NK-92 treated with Interleukin-12 subunit alpha and Interleukin-12 subunit beta, amount 100 ng/mL, for 24 hours (cell line): ENCODE measurements at places on chromosomes 12 and 14.

DNA sequence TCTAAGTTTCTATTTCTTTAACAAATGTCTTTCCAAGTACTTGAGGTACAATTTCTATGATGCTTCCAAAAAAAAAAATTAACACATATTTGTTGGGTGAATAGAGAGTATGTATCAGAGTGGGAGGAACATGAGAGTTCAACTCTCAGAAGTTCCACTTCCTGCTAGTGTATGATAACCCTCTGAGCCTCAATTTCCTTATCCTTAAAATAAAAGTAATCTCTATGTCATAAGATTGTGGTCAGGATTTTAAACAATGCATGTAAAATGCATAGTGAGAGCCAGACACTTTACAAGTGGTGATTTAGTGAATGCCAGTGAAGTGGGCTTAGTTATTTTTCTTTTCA, 270.3 kb upstream of the AMIGO2 start:
- DNase-seq, result no peak

GRCh38 chr14:37591311-37591940, 3.6 kb downstream of the FOXA1 start:
- DNase-seq, result no peak

DNA sequence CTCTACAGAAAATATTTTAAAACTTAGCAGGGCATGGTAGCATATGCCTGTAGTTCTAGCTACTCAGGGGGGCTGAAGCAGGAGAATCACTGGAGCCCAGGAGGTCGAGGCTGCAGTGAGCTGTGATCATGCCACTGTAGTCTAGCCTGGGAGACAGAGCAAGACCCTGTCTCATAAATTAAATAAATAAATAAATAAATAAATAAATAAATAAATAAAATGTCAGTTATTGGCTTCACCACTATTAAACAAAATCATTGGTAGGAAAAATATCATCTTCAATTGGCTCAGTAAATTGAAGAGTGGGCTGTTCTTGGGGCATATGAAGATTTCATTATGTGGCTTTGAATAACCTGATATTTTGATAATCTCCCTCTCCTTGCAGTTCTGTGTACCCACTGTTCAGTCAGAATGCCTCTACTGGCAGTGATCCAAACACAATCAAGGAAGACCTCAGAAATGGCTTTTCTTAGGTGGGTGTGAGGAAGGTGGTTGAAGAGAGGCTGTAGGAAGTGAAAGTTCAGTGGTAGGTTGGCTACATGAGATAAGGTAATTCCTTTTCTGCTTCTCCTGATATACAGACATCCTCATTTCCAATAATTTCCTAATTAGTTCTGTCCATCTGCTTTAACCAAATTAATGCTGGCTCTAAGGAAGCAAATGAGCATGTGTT, 175.8 kb downstream of the MSRB3 start:
- no peak for DNase-seq

DNA sequence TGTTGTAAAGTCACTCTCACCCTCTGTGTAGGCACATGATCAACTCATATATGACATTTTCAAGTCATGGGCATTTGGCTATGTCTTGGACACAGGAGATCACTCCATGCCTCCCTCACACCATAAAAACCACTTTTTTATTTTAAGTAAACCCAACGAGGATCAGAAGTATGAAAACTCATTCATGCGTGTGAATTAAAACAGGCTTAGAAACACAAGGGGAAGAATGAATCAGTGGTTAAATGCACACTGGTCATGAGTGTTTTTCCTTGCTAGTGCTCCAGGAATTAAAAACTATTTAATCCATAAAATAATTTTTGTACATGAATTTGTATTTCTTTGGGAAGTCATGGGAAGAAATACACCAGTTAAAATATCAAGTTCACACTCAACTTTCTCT, 198.4 kb downstream of the GALC start:
- DNase-seq, result no peak

DNA sequence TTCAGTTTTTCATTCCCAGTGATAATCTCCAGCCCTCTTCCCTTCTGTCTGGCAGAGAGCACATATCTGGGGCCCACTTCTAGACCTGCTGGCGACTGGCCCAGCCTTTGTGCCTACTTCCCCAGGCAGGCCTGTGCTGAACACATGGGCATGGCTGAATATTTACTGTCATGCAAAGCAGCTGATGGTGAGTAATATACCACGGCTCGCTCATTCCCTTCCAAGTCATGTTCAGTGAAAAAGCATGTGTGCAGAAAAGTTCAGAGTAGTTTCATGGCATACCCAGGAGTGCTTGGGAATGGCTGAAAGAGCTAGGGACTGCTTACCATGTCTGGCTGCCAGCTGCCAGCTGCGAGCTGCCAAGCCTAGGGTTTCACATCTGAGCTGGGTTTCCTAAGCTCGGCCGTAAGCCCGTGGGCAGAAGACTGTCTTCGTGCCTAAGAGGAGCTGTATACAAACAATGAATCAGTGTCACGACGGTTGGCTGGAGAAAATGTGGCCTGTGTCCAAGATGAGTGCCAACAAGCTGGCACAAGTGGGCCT, 179.9 kb upstream of the PELI2 start:
- no peak for DNase-seq

DNA sequence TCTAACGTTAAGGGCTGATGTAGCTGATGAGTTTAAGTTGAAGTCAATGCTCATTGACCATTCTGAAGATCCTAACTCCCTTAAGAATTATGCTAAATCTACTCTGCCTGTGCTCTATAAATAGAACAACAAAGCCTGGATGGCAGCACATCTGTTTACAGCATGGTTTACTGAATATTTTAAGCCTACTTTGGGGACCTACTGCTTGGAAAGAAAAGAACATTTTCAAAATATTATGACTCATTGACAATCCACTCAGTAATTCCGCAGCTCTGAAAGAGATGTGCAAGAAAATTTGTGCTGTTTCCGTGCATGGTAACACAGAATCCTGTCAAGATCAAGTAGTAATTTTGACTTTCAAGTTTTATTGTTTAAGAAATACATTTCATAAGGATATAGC, 35.0 kb upstream of the NAV3 start:
- DNase-seq, result no peak

- DNase-seq, result no peak
Measured at GRCh38 chr12:57983858-57984505, 42.6 kb downstream of the ATP23 start.
